ENCODE measurements at places on chromosomes 2 and 18.

DNA sequence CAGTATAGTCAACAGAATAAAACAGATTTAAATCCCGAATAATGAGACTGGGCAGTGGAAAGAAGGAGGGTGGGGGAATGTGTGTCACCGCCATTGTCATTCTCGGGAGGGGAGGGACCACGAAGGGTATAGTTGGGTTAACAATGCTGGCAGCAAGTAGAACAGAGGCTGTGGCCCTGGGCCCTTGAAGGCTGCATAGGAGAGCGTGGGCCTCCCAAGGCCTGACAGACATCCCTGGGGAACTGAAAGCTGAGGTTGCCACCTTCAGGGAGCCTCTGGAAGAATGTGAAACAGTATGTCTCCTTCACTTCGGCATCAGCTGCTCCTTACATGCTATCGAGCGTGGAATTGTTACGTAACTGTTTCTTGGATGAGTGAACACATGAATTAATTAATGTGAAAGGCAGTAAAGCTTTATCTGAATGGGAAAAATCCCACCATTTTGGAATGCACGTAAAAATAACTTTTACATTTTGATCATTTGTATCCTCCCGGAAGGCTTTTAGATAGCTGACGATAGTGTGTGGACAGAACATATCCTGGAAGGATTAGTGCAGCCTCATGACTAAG lies 92.8 kb upstream of the TTC39C start:
- no peak for DNase-seq

DNA sequence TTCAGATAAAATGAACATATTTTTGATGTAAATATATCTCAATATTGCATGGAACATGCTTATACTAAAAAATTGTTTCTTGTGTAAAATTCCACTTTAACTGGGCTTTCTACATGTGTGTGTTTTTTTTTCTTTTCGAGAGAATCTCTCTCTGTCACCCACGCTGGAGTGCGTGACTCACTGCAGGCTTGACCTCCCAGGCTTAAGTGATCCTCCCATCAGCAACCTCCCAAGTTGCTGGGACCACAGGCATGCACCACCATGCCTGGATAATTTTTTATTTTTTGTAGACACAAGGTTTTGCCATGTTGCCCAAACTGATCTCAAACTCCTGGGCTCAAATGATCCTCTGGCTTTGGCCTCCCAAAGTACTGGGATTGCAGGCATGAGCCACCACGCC lies 254.6 kb downstream of the LOXHD1 start:
- DNase-seq: no peak

GRCh38 chr2:215685238-215685990 lies 249.5 kb upstream of the FN1 start:
- DNase-seq: no peak

- DNase-seq: no peak
Observed at GRCh38 chr2:158973116-158973956, 4.9 kb downstream of the TANC1 start.

DNA sequence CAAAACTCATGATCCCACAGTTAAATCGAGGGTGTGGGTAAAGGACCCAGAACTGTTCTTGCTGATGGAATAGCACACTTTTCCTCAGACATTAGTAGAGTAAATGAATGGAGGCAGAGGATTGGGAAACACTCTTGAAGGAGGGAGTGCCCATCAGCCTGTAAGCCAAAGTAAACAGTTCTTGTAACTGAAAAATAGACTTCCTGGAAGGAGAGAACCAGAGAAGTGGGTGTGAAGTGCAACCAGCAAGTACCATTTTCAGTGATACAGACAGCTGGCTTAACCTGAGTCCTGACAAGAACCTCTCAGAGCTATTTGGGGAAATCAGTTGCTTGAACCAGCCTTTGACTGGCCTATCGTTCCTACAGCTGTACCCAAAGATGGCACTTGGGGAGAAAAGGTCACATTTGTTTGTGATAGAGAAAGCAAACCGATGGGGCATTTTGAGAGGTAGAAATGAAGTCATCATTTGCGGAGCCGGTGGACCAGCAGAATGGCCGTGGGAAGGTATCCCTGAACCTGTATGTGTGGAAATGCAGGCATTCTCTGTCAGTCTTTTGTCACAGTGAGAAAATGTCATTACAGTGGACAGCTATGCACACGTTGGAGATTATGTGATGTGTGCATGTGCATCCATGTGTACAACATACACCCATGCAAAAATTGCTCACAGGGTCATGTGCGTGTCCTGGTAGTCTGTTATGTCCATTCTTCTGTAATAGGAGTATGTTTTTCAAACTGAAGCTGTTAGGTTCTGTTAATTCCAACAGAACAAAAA lies 17.8 kb downstream of the CRIM1 start:
- DNase-seq: no peak

GRCh38 chr18:50044402-50044801 lies 150.5 kb downstream of the MYO5B start:
- no peak for DNase-seq

DNA sequence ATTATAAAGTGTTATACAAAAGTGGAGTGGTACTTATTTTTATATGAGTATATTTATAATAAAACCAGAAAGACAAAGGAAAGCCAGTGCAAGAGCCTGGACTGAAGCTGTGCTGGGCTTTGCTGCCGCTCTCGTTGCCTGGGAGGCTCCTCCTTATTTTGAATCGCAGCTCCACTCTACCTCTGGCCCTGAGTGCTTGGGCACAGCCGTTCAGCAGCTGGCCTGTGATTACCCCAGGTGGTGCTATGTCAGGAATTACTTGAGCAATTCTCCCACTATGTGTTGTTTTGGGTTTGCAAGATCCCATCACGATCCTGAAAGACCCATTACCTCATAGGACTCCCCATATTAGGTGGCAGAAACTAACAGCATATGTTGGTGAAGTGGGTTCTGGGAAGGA lies 53.0 kb upstream of the LCLAT1 start:
- no peak for DNase-seq

DNA sequence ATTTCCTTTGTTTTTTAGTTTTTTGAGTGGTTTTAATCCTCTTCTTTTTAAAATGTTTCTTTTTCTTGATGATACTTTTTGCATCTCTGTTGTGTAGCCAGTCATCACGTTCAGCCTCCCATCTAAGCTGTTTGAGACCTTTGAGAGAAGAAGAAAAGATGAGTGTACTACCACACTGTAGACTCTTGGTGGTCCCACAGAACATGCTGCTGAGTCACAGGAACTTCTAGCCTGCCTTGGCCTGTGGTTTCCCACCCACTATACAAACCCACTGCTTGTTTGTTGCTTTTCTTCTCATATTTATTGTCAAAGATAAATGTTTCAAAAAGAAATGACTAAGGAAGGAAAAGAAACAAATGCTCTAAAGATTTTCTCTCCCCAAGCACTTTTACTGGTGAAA lies 5.5 kb downstream of the CEBPZOS start:
- peak; percentile 26 for DNase-seq

GRCh38 chr2:63614983-63615945 lies 26.5 kb downstream of the MDH1 start:
- no peak for DNase-seq

DNA sequence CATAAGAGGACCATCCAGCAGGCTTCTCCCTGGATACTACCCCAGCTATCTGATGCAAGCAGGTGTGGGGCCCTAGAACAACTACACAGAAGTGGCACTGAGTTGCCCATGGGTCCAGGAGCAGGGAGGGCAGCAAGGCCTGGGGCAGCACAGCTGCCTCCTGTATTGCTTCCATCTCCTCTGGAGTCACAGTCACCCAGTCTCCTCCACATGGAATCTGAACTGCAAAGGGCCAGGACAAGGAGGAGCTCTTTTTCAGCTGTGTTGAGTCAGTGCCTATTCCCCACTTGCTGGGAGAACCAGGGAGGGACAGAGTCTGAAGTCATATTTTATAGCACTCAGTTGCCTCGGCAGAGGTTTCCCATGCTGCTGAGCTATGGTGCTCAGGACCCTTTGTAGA lies 67.9 kb upstream of the ALPP start:
- DNase-seq: no peak

GRCh38 chr2:128545085-128545484 lies 226.4 kb upstream of the HS6ST1 start:
- no peak for DNase-seq

- DNase-seq: no peak
Observed at GRCh38 chr18:9811978-9812377, 73.8 kb upstream of the TXNDC2 start.

- no peak for DNase-seq
Observed at GRCh38 chr2:40159333-40159732, 292.6 kb downstream of the SLC8A1 start.

DNA sequence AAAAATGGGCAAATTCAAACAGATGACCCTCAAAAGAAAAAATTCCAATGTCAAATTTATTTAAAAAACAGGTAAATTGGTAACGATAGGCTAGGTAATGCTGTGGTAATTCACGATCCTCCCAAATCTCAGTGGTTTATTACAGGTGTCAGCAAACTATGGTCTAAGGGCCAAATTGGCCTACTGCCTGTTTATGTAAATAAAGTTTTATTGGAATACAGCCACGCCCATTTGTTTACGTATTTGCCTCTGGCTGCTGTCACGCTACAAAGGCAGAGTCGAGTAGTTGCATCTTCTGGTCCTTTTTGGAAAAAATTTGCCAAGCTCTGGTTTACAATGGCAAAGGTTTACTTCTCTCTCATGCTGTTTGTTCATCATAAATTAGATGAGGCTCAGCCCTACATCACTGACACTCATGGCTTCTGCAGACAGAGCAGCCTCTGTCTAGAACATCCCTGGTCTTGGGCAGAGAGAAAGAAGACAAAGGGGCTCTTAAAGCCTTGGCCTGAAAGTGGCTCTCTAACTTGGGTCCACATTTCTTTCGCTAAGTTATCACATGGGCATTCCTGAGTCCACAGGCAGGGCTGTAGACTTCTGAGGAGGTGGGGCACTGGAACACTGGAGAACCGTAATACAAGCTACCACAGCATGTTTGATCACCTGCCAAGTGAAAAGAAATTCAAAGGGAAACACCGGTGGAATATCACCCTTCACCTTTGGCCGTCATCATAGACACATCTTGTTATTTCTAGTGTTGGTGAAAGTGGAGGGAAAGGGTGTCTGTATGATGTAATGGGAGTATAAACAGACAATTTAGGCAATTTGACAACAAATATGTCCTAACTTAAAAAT lies 34.8 kb downstream of the SP110 start:
- no peak for DNase-seq
